Esophagus squamous epithelium (tissue), 5 donors: ENCODE measurements at places on chromosomes 12 and 14.

DNA sequence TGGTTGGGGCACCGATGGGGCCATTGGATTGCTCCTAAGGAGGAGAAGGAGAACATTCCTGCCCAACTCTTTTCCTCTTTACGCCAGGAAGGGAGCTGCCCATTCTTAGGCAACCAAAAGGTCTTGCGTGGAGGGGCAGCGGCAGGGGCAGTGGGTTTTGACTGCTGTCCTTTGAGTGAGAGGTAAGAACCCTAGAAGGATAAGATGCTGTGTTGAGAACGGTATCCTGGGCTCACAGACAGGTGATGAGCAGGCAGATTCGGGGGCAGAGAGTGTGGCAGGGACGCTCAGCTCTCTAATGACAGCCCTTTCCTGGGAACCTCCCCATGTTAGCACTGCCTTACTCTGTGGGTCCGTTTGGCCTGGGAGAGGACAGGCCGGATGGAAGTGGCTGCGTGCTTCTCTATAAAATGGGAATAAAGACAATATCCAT lies 13.2 kb downstream of the LRTM2 start:
- DNase-seq = no peak

- DNase-seq = no peak
Measured at GRCh38 chr12:111405859-111406473, at the start of gene SH2B3. SH2B3 (plus strand) TSS chr12:111405923; CDS start chr12:111418146, 12,223 bp downstream.

- no peak for DNase-seq
Measured at GRCh38 chr14:72558721-72559120, 335.2 kb downstream of the DPF3 start.

DNA sequence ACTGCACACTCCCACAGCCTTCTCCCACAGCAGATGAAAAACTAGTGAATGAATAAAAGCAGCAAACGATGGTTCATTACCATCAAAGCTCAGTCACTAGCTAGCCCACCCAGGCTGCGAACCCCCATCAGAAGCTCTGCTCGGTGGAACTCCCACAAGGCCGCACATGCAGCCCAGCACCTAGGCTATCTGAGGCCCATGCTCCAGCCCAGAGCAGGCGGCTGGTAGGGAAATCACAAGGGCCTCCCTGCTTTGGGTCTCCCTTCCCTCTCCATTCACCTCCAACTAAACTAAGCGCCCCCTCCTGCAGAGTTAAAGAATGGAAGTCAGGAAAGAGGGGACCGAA lies 69.0 kb downstream of the ITPK1 start:
- DNase-seq = no peak

DNA sequence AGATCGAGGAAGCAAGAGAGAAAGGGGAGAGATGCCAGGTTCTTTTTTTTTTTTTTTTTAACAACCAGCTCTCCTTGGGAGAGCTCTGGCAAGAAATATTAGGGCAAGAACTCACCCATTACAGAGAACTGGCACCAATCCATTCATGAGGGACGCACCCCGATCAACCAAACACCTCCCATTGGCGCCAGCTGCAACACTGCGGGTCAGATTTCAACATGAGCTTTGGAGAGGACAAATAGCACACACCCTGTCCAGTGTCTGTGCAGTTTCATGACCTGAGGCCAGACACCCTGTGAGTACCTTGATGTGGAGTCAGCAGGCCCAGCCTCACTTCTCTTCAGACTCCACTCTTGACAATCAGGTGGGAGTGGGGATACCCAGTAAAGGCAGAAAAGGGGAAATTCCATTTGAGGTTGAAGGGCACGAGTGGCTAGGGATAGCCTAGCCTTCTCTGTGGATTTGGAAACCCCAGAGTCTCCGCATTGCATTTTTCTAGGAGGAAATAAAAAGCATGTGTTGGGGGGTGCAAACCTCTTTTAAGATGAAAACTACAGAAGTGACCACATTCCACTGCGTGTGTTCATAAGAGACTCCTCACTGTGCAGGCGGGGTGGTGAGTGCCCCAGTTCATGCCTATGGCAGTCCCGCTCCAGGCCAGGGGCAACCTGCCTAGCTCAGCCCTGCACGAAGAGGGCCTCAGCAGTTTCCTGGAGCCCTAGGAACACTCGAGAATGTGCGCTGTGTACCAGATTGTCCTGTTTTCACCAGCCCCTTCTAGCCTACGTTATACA lies 42.4 kb upstream of the GPATCH2L start:
- no peak for DNase-seq

- DNase-seq = no peak
Measured at GRCh38 chr12:11756523-11756922, 107.0 kb downstream of the ETV6 start.

DNA sequence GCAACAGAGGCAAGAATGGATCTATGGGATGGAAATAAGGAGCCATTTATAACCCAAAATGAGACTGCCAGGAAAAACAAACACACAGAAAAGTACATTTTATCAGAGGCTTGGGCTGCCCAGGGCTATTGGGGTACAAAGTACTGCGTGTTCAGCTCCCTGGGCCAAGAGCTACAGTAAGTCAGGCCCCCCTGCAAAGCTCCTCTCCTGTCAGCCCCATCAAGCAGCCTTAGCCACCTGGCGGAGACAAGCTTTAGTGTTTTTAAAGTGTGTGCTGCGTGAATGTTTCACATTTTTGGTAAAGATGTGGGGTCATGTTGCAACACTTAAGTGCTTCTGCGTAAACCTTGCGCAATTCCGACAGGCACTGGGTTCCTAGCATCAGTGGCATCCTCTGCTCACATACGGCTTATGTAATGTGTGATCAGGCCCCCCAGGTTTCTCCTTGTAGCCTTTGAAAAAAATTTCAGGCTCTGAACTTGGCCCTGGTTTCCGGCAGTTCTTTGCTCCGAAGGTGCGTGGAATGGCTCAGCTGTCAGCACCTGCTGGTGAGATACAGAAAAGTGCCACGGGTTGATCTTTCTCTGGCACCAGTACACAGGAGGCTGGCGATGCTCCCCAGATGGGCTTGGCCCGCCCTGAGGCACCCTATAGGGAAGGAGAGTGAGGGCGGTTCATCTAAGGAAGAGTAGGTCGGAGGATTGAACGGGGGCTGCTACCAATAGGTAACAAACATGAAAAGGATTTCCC lies 198.7 kb upstream of the EEA1 start:
- DNase-seq = no peak

GRCh38 chr14:21264025-21264801 lies 5.0 kb downstream of the HNRNPC start:
- no peak for DNase-seq

GRCh38 chr14:81523616-81524015 lies 10.0 kb downstream of the SEL1L start:
- no peak for DNase-seq

DNA sequence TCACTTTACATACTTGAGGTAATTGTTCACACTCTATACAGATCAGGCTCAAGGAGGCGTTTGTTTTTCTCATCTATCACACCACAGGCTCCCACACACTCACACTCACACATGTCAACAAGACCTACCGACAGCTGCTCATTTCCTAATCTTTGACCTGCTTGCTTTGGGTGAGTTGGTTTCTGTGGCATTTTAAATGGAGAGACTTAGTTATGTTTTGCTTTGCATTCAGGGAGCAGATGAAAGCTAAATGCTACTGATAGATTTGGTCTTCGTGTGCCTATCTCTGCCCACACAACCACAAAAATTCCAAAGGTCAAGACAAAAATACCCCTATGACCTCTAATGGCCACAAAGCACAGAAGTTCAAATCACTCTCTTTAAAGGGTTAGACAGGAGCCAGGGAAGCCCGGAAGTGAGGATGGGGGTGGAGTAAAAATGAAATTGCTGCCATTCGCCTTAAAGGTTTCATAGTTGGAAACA lies 203.5 kb upstream of the G2E3 start:
- no peak for DNase-seq
